Tibial nerve (tissue), 4 donors: ENCODE measurements at places on chromosomes 4 and X. TPM values are rescaled to one million over a fixed set of nuclear protein-coding genes. Genes with fewer than 3 reads are reported as not detected.

- no peak for DNase-seq
- no peaks in the 10 kb centered on the region for H3K36me3 ChIP-seq
- H3K27me3 ChIP-seq: no peaks in the 10 kb centered on the region
- H3K4me1 ChIP-seq: no peaks in the 10 kb centered on the region
- no peak overlapping the region for H3K27ac ChIP-seq
Measured at GRCh38 chr4:173230062-173230461, 61.5 kb downstream of the GALNT7 start.

DNA sequence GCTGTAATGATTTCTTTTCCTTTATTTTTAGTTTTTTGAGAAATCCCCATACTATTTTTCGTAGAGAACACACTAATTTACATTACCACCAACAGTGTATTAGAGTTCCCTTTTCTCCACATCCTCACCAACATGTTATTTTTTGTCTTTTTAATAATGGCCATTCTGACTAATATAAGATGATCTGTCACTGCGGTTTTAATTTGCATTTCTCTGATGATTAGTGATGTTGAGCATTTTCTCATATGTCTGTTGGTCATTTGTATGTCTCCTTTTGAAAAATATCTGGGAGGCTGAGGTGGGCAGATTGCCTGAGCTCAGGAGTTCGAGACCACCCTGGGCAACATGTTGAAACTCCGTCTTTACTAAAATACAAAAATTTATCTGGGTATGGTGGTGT is 30.2 kb downstream of the SPINK2 start:
- H3K36me3 ChIP-seq: no peaks in the 10 kb centered on the region
- H3K4me1 ChIP-seq: no peaks in the 10 kb centered on the region
- H3K27me3 ChIP-seq: no peaks in the 10 kb centered on the region
- no peak overlapping the region for H3K27ac ChIP-seq

- H3K4me1 ChIP-seq: no peaks in the 10 kb centered on the region
- no peak overlapping the region for H3K27ac ChIP-seq
- no peak overlapping the region for H3K4me3 ChIP-seq
- H3K27me3 ChIP-seq: no peaks in the 10 kb centered on the region
- H3K36me3 ChIP-seq: no peaks in the 10 kb centered on the region
Measured at GRCh38 chr4:129179276-129179675, 83.3 kb downstream of the C4orf33 start.

DNA sequence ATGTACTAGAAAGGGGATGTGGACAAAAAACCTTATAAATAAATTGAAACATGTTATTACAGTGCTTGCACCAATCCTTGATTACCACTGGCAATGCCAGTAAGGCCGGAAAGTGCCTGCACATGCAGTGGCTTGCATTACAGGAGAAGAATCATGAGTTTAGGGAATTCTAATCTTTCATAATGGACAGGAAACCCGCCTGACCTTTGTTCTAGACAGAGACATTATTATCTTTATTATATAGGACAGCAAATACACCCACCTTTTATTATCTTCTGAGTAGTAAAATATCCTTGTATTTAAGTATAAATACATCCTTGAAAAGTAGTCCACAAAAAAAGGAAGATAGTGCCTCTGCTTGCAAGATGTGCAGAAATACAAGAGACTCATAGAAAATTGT is 379.9 kb upstream of the LCORL start:
- H3K4me3 ChIP-seq: no peak overlapping the region
- H3K4me1 ChIP-seq: no peaks in the 10 kb centered on the region
- H3K27ac ChIP-seq: no peak overlapping the region
- H3K27me3 ChIP-seq: no peaks in the 10 kb centered on the region
- no peak for DNase-seq

- H3K27ac ChIP-seq: peak within 1 kb of the TSS; percentile 35
- H3K36me3 ChIP-seq: no peaks in the 10 kb centered on the region
- peak within 1 kb of the TSS; percentile 21 for H3K4me3 ChIP-seq
Measured at GRCh38 chr4:47837908-47838294, at the start of gene CORIN. Gene CORIN, minus strand, starts transcription at chr4:47838067. Its CDS starts 118 bp downstream, at chr4:47837949.

DNA sequence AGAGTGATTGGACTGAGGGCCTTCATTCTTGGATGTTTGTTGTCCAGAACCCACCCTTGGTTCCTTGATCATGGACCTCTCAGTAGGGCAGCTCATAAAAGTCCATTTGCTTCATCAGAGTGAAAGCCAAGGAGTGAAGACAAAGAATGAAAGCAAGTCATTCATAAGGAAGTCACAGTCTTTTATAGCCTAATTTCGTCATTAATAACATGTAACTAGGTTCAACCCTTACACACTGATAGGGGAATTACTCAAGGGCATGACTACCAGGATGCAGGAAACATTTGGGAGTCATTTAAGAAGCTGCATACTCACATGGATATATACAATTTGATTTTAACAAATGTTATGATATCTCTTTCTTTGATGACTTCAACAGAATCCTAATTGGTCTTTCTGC is 95.2 kb downstream of the RPA4 start:
- H3K4me3 ChIP-seq: no peak overlapping the region
- H3K4me1 ChIP-seq: no peaks in the 10 kb centered on the region
- peaks cover 5% of the 10 kb centered on the region for H3K27me3 ChIP-seq
- H3K36me3 ChIP-seq: no peaks in the 10 kb centered on the region
- no peak overlapping the region for H3K27ac ChIP-seq

DNA sequence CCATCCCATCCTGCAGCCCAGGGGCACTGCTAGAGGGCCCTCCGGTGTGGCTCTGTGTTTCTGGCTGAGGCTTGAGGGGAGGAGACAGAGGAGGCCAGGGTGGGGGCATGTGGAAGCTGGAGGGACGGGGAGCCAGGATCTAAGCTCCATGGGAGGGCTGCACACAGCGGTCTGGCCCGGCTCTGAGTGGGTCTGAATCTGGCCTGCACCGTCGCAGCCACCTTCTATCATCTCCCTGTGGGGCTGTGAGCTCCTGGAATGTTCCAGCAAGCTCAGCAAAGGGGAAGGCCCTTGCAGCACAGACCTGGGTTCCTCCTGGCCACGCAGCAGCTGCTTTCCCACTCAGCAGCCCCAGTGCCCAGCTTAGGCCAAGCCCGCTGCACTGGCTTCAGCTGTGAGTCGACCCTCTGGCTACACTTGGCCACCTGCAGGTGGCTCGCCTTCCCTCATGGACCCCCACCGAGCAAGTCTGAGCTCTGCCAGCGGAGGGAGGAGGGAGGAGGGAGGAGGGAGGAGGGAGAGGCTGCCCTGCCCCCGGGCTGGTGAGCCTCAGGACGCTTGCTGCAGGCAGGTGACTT is 5.3 kb downstream of the NKX1-1 start:
- H3K4me1 ChIP-seq: no peaks in the 10 kb centered on the region
- peaks cover 55% of the 10 kb centered on the region for H3K27me3 ChIP-seq
- no peak overlapping the region for H3K27ac ChIP-seq
- DNase-seq: no peak
- no peaks in the 10 kb centered on the region for H3K36me3 ChIP-seq
- H3K4me3 ChIP-seq: no peak overlapping the region

DNA sequence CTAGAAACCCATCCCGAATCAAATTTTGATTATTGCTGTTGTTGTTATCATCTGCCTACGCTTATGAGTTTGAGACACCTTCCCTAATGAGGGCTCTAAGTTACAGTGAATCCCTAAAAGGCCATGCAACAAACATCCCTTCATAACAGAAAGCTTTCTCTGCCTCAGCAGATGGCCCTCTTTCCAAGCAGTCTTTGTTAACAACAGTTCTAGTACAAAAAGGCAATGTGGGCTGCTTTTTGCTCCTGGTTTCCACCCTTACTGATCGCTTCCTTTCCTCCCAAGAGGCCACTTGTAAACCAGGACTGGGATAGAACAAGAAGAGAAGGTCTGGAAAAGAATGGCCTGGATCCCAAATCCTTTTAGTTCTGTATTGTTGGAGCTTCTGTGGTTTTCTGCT is 24.2 kb downstream of the GPC4 start:
- H3K27me3 ChIP-seq: no peaks in the 10 kb centered on the region
- no peak for DNase-seq
- H3K27ac ChIP-seq: no peak overlapping the region

- no peak for DNase-seq
- H3K27me3 ChIP-seq: no peaks in the 10 kb centered on the region
- H3K4me1 ChIP-seq: no peaks in the 10 kb centered on the region
- no peak overlapping the region for H3K4me3 ChIP-seq
Measured at GRCh38 chrX:111376897-111377578, 35.0 kb downstream of the DCX start.

GRCh38 chrX:129686422-129686948 is 31.7 kb upstream of the APLN start:
- H3K27ac ChIP-seq: no peak overlapping the region
- H3K4me3 ChIP-seq: no peak overlapping the region
- no peaks in the 10 kb centered on the region for H3K27me3 ChIP-seq
- no peaks in the 10 kb centered on the region for H3K36me3 ChIP-seq
- peak; percentile 8 for DNase-seq
- H3K4me1 ChIP-seq: no peaks in the 10 kb centered on the region

DNA sequence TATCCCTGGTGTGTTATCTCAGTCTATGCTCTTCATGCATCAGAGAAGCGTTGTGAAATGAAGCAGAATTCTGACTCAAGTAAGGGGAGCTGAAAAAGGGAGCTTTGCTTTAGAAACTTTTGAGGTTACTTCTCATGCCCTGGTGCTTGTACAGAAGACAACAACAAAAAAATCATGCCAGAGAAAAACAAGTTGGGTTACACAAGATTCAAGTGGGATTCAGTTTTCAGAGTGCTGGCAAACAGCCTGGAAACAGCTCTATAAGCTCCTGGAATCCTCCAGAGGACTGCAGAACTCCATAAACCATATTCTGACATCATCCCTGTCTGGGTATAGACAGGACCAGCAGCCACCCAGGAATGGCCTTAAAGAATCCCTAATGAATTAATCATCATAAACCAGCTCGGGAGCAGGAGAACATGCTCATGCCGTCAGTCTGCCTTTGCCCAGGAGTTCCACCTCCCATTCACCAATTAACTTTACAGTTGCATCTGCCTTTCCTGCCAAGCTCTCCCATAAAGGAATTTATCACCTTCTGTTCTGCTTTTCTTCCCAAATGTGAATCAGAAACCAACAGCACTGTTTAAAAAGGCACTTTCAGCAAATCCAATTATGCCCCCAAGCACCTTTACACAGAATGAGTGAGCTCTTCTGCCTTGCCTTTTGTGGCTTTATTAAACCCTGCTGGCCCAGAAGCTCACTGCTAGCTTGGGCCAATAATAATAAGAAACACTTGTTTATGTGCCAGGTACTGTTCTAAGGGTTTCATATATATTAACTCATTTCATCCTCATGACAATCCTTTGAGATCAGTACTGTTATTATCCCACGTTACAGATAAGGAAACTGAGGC is 54.5 kb upstream of the FBXW7 start:
- no peaks in the 10 kb centered on the region for H3K36me3 ChIP-seq
- H3K27ac ChIP-seq: no peak overlapping the region
- no peak for DNase-seq
- no peaks in the 10 kb centered on the region for H3K27me3 ChIP-seq
- no peak overlapping the region for H3K4me3 ChIP-seq

- H3K4me3 ChIP-seq: no peak overlapping the region
- no peaks in the 10 kb centered on the region for H3K27me3 ChIP-seq
- DNase-seq: no peak
- H3K27ac ChIP-seq: no peak overlapping the region
Measured at GRCh38 chrX:629230-630006, 1.2 kb upstream of the SHOX start.

- no peak overlapping the region for H3K27ac ChIP-seq
- no peaks in the 10 kb centered on the region for H3K36me3 ChIP-seq
- no peaks in the 10 kb centered on the region for H3K27me3 ChIP-seq
- H3K4me3 ChIP-seq: no peak overlapping the region
Measured at GRCh38 chr4:153962311-153963039, 173.6 kb upstream of the SFRP2 start.

Gene ARHGEF6
- total RNA-seq: 23.7 TPM

Gene FGG
- not detected for total RNA-seq

Gene PLK4
- total RNA-seq: 2.0 TPM
